ENCODE measurements at places on chromosomes 12 and 14.

DNA sequence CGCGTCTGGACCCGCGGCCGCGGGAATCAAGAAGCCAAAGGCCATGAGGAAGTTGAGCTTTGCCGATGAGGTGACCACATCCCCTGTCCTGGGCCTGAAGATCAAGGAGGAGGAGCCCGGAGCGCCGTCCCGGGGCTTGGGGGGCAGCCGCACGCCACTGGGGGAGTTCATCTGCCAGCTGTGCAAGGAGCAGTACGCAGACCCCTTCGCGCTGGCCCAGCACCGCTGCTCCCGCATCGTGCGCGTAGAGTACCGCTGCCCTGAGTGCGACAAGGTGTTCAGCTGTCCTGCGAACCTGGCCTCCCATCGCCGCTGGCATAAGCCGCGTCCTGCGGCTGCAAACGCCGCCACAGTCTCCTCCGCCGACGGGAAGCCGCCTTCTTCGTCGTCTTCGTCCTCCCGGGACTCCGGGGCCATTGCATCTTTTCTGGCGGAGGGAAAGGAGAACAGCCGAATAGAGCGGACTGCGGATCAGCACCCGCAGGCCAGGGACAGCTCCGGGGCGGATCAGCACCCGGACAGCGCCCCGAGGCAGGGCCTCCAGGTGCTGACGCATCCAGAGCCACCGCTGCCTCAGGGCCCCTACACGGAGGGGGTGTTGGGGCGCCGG, 1.0 kb downstream of the INSM2 start:
- peak; percentile 13 for ATAC-seq

- ATAC-seq, result no peak
Observed at GRCh38 chr12:84696281-84696680, 216.3 kb downstream of the SLC6A15 start.

DNA sequence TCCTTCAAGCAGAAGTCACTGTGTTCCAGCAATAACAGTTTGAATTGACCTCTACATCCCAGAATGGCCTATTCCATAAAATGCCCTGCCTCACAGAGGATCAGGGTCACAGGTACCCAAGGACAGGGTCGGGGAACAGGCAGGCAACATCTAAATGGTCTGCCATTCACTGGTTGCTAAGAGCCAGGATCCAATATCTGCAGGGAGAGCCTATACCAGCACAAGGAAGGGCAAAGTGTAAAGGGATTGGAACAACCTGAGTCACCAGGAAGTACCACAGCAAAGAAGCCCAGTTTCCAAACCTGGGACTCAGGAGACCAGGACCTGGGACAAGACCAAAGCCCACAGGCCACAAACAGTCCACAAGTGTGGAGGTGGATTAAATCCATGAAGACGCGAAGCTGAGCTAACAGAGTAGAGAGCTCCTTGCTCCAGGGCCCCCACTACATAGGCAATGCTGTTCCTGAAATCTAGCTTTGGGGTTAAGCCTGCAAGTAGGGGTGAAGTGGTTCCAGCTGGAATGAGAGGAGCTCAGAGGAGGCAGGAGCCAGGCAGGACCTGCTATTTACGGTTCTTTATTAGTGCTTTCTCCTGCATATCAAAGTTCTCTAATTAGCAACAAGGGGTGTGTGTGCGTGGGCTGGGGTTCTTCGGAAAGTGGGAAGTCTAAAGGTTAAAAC, 274.3 kb downstream of the BCL11B start:
- ATAC-seq, result no peak

DNA sequence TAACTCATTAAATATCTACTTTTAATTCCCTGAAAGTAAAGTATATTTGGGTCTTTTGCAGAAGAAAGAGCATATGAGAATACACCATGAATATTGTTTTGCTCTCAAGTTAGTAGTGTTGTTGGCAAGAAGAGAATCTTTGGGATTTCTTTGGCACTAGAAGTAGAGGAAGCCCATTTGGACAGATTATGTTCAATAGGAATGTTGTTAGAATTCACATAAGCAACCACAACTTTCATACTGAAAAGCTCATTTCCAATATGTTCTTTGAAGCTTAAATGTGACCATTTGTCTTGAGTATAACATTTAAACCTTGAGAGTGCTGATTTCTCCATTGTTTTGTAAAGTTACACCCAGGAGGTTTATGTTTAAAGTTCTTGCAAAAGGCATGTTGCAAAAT, 37.6 kb downstream of the PLEKHG7 start:
- no peak for ATAC-seq

GRCh38 chr14:66247662-66248193, 238.4 kb upstream of the CCDC196 start:
- ATAC-seq, result peak; percentile 32

- no peak for ATAC-seq
Observed at GRCh38 chr12:70581208-70581607, 56.0 kb downstream of the PTPRB start.

- ATAC-seq, result no peak
Observed at GRCh38 chr14:74515891-74516412, 22.4 kb downstream of the ISCA2 start.

DNA sequence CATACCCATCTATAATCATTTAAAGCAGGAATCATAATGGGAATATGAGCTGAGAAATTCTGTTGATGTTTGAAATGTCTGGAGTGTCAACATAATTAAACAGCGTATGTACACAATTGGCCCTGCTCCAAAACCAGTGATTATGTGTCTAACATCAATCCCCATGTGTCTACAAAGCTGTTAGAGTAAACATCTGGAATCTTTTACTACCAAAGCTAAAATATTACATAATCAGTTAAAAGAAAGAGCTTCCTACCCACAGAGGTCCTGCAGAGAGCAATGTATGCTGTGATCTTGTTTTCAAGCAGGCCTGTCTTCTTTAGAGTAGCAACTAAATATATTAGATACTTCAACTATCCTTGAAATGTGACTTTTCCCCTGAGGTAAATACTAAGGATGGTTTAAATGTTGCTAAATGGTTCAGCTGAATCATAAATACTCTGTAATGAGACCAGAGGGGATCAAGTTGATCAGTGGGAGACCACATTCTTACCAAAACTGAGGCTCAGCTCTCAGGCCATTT, 74.3 kb downstream of the RASSF8 start:
- no peak for ATAC-seq

DNA sequence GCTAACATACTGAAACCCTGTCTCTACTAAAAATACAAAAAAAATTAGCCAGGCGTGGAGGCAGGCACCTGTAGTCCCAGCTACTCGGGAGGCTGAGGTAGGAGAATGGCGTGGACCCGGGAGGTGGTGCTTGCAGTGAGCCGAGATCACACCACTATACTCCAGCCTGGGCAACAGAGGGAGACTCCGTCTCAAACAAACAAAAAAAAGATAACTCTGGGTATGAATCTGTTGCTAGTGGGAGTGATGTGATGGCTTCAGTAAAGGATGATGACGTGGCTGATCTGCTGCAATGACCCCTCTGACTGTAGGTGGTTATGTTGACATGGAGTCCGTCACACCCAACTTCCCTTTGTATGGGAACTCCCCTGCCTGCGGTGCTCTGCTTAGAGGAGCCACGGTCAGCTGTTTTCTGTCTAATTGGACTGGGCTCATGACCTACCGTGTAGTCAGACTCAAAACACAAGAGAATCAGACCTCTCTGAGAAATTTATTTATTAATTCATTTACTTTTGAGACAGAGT, 59.1 kb upstream of the MED13L start:
- ATAC-seq, result peak; percentile 21

- no peak for ATAC-seq
Observed at GRCh38 chr12:95718006-95718431, 72.5 kb downstream of the NTN4 start.

- no peak for ATAC-seq
Observed at GRCh38 chr14:36664322-36665193, 2.9 kb downstream of the PAX9 start.

- ATAC-seq, result no peak
Observed at GRCh38 chr12:111841236-111841749, 735 bp upstream of the MAPKAPK5 start.

GRCh38 chr14:24274101-24274543, 2.7 kb upstream of the RABGGTA start:
- ATAC-seq, result no peak

DNA sequence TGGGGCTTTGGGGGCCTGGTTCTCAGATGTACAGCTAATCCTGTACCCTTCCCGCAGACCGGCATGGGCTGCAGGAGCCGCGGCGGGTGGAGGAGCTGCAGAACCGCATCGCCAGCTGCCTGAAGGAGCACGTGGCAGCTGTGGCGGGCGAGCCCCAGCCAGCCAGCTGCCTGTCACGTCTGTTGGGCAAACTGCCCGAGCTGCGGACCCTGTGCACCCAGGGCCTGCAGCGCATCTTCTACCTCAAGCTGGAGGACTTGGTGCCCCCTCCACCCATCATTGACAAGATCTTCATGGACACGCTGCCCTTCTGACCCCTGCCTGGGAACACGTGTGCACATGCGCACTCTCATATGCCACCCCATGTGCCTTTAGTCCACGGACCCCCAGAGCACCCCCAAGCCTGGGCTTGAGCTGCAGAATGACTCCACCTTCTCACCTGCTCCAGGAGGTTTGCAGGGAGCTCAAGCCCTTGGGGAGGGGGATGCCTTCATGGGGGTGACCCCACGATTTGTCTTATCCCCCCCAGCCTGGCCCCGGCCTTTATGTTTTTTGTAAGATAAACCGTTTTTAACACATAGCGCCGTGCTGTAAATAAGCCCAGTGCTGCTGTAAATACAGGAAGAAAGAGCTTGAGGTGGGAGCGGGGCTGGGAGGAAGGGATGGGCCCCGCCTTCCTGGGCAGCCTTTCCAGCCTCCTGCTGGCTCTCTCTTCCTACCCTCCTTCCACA, 7.6 kb downstream of the NR4A1 start:
- no peak for ATAC-seq

GRCh38 chr12:108346727-108347710, 7.9 kb upstream of the CMKLR1 start:
- no peak for ATAC-seq

DNA sequence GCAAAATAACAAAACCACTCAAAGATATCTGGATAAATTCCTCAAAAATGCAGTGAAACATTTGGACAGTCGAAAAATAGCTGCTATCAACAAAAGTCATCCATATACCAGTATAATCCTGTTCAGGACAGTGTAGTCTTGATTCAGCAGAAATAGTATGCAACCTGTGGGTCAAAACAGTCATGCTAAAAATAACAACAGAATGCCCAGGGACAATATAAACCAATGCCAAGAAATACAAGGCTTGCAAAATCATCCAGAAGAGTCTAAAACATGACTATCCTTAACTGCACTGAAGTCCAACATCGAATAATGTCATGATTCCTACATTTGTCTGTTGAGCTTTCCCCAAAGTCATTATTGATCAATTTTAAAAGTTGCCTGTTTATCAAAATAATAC, 425.9 kb downstream of the FSCB start:
- no peak for ATAC-seq

DNA sequence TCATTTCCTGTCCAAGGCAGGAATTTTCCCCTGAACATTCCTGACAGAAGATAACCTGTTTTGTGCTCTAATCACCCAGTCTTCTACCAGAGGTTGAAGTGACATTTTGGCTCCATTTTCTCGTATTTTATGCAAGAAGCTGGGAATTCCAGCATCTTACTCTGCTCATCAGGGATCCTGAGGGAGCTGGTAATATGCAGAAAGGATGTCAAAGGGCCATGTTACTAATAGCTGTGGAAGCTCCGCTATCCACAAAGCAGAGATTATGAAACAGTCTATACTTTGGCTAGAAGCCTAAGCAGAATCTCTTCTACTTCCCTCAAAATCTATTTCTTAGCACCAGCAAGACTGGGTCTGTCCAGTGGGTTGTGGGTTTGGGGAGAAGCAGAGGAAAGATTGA, 613.0 kb downstream of the DIO2 start:
- ATAC-seq, result no peak

DNA sequence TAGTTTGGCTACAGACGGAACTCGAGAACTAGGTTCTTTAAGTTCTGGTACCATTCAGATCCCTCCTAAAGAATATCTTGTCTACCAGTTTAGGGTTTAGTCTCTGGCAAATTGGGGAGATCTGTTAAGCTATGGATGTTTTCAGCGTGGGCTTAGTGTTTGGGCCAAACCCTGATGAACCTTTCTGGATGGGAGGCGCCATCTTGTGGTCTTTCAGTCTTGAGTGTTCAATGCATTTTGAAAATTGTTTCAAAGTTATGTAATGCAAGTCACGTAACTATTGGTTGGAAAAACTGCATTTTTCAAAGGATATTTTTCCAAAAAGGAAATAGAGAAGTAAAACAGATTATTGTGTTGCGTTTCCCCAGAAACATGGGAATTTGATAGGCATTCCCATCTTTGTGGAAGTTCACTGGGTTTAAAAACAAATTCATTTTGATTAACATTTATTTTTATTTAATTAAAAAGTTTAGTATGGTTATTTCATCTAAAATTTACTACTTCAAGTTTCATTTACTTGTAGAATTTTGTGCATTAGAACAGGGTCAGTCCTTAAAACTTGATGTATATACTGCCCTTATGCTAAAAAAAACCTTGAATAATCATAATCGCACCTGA, 169.0 kb downstream of the PRIMA1 start:
- peak; percentile 26 for ATAC-seq

DNA sequence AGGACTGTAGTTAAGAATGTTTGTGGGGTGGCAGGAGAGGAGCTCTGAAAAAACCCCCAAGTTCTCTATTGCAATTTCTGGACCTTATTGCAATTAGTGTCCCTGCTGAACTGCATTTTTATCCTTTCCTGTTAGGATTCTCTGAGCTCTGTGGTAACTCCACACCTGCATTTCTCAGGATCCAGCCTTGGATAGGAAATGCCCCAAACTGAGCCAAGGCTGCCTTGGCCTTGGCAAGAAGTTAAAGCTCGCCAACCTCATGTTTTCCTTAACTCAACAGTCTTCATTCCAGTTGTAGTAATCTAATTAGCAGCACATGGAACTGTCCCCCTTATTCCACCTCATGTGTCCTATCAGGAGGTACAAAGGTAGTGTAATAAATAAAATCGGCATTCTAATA, 66.5 kb downstream of the C12orf75 start:
- ATAC-seq, result no peak
